Stimulated activated memory B cell treated with anti-CD40 and anti-IgM and Interleukin-4, amounts not matched to agents 10 μg/mL and 1 μg/mL and 100 μg/mL, for 72 hours (primary cell): ENCODE measurements at places on chromosomes 5 and 9.

DNA sequence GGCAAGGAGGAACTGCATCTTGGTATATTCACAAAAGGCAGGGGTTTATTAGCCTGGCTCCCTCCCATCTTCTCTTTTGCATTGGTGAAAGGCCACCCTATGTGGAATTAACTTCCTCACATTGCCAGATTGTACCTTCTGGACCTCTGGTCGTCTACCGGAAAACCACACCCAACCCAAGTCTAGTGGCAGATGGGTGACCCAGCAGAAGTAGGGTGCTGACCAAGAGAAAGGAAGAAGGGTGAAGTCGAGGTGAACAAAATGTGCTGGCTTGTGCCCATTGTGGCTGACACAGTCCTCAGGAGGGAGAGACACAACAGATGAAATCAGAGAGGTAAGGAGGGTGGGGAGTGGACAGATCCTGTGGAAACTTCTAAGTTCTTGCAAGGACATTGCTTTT lies 39.8 kb upstream of the DAP start:
- no peak for ATAC-seq
- no peaks in the 10 kb centered on the region for H3K36me3 ChIP-seq
- H3K4me1 ChIP-seq = no peaks in the 10 kb centered on the region
- peaks cover 32% of the 10 kb centered on the region for H3K27me3 ChIP-seq
- no peak overlapping the region for H3K4me3 ChIP-seq
- no peak overlapping the region for H3K27ac ChIP-seq

DNA sequence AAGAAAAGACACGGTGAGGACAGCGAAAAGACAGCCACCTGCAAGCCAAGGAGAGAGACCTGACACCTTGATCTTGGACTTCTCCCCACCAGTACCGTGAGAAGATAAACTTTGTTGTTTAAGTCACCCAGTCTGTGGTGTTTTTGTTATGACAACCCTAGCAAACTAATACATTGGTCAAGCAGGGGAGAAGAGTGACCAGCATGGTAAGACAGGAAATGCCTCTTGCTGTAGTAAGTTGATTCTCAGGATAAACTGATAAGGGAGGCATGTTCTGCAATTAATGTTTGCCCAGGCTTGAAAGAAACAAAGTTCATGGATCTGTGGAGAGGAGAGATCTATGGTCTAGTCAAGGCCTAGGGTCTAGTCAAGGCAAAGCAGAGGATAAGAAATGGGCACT lies 801.2 kb downstream of the MAT2B start:
- H3K4me3 ChIP-seq = no peak overlapping the region
- no peaks in the 10 kb centered on the region for H3K27me3 ChIP-seq
- no peak for ATAC-seq
- H3K27ac ChIP-seq = no peak overlapping the region

DNA sequence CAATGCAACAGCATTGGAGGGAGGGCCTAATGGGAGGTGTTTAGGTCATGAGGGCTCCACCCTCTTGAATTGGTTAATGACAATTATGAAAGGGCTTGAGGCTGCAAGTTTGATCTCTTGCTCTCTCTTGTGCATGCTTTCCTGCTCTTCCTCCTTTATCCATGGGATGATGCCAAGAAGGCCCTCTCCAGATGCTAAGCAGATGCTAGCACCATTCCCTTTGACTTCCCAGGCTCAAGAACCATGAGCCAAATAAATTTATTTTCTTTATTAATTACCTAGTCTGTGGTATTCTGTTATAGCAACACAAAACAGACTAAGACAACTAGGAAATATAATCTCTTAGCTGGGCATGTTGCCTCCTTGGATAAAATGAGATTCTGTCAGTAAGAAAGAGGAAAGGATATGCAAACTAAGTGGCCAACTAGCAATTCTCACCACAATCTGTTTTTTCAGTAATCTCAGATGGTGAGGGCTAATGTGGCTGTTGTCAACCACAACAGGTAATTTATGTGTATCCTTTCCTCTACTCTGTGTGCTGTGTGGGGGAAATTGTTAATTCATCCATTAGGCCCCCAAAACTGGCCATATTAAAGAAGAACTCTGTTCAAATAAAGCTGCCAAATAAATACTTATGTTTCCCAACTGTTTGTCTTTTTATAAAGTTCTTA lies 269.1 kb upstream of the CD180 start:
- H3K27me3 ChIP-seq = no peaks in the 10 kb centered on the region
- no peak overlapping the region for H3K27ac ChIP-seq
- H3K4me1 ChIP-seq = no peaks in the 10 kb centered on the region
- H3K4me3 ChIP-seq = no peak overlapping the region
- H3K36me3 ChIP-seq = no peaks in the 10 kb centered on the region
- no peak for ATAC-seq

DNA sequence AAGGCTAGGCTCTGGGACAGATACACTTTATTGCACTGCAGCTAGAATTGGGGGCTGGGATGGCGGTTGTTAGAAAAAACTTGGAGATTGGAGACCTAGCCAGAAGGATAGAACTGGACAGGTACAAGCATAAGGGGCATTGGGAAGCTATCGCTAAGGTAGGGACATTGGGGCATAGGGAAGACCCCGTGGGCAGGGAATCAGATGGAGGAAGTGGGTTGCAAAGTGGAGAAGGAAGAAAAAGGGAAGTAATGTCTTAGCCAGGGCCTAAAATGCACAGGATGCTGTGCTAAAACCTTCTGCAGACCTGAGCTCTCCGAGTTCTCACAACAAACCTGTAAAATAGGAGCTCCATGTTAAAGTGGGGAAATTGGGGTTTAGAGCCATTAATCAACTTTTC lies 178.2 kb downstream of the ZDHHC21 start:
- no peaks in the 10 kb centered on the region for H3K36me3 ChIP-seq
- ATAC-seq = no peak
- H3K27me3 ChIP-seq = no peaks in the 10 kb centered on the region

- no peaks in the 10 kb centered on the region for H3K27me3 ChIP-seq
- H3K27ac ChIP-seq = no peak overlapping the region
- peaks cover 27% of the 10 kb centered on the region for H3K4me1 ChIP-seq
- H3K4me3 ChIP-seq = no peak overlapping the region
Measured at GRCh38 chr9:96483733-96484390, 33.9 kb downstream of the HABP4 start.

DNA sequence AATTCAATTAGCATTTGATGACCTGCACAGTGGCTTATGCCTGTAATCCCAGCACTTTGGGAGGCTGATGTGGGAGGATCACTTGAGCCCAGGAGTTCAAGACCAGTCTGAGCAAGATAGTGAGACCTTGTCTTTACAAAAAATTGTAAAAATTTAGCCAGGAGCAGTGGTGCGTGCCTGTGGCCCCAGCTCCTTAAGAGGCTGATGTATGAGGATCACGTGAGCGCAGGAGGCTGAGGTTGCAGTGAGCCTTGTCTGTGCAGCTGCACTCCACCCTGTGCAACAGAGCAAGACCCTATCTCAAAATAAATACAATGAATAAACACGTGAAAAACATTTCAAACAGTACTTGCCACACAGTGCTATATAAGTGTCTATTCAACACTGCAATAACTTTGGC lies 4.2 kb downstream of the ABCA1 start:
- H3K36me3 ChIP-seq = no peaks in the 10 kb centered on the region
- H3K4me1 ChIP-seq = peaks cover 66% of the 10 kb centered on the region
- ATAC-seq = peak; percentile 86
- H3K27me3 ChIP-seq = no peaks in the 10 kb centered on the region

DNA sequence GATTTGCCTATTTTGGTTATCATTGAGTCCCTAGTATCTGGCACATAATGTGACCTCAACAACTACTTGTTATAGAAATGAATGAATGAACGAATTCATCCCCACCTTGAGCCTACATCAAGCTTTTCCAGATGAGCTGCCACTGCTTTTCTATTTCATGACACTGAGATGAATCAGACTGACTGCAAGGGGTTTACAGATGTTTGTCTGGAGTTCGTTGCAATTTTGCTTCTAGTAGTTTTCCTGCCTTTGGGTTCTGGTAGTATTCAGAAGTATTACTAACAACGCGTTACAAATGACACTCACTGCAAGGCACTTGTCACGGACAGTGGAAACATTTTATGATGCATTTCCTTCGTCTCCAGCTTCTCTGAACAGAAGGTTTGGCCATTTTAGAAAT lies 222.3 kb downstream of the CD180 start:
- H3K27me3 ChIP-seq = no peaks in the 10 kb centered on the region
- no peak overlapping the region for H3K27ac ChIP-seq
- no peaks in the 10 kb centered on the region for H3K4me1 ChIP-seq
- H3K36me3 ChIP-seq = no peaks in the 10 kb centered on the region

DNA sequence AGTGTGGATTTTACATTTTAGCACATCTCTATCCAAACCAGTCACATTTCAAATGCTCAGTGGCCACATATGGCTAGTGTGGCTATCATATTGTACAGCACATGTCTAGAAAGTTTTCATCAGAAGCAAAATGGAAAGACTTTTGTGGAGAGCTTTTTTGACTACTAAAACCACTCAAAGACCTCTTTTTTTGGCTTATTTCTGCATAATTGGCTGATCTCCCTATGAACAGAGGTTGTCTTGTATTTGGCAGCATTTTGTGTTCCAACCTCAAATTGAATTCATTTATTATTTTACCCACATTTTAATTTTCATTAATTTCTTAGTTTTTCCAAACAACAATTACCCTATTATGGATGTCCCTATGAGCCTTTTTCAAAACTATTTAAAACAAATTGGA lies 395.7 kb downstream of the TLE1 start:
- H3K4me3 ChIP-seq = no peak overlapping the region
- no peaks in the 10 kb centered on the region for H3K4me1 ChIP-seq
- H3K27ac ChIP-seq = no peak overlapping the region
- peaks cover 25% of the 10 kb centered on the region for H3K27me3 ChIP-seq
- ATAC-seq = no peak

- peaks cover 6% of the 10 kb centered on the region for H3K4me1 ChIP-seq
- H3K36me3 ChIP-seq = no peaks in the 10 kb centered on the region
- H3K27ac ChIP-seq = no peak overlapping the region
- no peak overlapping the region for H3K4me3 ChIP-seq
- no peak for ATAC-seq
- no peaks in the 10 kb centered on the region for H3K27me3 ChIP-seq
Measured at GRCh38 chr9:70475211-70475610, 60.8 kb upstream of the KLF9 start.

DNA sequence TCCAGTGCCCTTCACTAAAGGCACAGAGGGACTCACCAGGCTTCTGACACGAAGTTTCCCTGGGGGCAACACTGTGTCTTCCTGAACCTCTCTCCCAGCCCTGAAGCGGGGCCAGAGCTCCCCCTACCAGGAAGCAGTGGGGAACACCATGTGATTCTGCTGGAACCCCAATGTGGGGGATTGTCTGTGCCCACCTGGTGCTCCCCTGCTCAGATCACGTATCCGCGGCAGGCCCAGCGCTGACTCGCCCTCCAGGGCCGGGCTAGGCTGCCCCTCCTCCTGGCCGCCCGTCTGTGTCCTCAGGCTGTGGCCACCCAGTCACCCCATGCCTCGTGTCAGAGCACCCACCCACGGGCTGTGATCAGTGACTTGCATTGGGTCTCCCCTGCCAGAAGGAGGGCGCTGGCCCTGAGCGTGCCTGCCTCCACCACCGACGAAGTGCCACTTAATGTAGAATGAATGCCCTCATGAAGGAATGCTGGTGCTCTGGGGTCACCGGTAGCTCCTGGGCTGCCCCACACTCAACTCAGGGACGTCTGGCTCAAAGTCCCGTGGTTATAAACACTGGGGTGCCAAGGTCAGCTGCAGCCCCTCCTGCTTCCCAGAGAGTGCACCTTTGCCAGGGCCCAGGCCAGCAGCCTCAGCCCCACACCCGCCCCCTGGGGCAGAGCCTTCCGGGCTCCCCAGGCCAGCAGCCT lies 22.1 kb downstream of the SARDH start:
- H3K4me3 ChIP-seq = no peak overlapping the region
- H3K36me3 ChIP-seq = no peaks in the 10 kb centered on the region
- peaks cover 90% of the 10 kb centered on the region for H3K27me3 ChIP-seq
- no peak for ATAC-seq
- no peak overlapping the region for H3K27ac ChIP-seq

- H3K36me3 ChIP-seq = no peaks in the 10 kb centered on the region
- ATAC-seq = no peak
- H3K27ac ChIP-seq = no peak overlapping the region
- no peak overlapping the region for H3K4me3 ChIP-seq
- no peaks in the 10 kb centered on the region for H3K27me3 ChIP-seq
Measured at GRCh38 chr5:27494887-27495286, 456.5 kb upstream of the CDH9 start.

DNA sequence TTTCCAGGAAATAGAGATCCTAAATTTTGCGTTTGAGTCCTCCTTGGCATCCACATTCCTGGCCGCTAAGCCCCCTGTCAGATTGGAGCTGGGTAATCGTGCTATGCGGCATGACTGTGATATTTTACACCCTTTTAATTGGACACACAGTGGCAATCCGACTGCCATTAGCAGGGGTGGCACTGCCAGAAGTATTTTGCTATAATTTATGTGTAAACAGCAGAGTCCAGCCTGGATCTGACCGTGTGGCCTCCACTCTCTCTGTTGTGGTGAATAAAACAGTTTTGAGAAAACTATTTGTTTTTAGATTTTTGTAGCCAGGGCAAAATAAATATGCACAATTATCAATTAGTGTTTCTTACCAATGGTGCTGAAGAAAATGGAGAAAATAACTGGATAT lies 281.0 kb upstream of the IRX2 start:
- no peak overlapping the region for H3K4me3 ChIP-seq
- no peaks in the 10 kb centered on the region for H3K27me3 ChIP-seq
- no peak overlapping the region for H3K27ac ChIP-seq
- no peaks in the 10 kb centered on the region for H3K4me1 ChIP-seq
- ATAC-seq = no peak

GRCh38 chr5:125700380-125700861 lies 722.8 kb upstream of the GRAMD2B start:
- H3K4me3 ChIP-seq = no peak overlapping the region
- no peak overlapping the region for H3K27ac ChIP-seq
- H3K4me1 ChIP-seq = no peaks in the 10 kb centered on the region

GRCh38 chr9:128027705-128028104 lies 39.4 kb downstream of the NAIF1 start:
- H3K27ac ChIP-seq = peak overlapping the region; percentile 93
- H3K4me3 ChIP-seq = no peak overlapping the region
- no peaks in the 10 kb centered on the region for H3K36me3 ChIP-seq

DNA sequence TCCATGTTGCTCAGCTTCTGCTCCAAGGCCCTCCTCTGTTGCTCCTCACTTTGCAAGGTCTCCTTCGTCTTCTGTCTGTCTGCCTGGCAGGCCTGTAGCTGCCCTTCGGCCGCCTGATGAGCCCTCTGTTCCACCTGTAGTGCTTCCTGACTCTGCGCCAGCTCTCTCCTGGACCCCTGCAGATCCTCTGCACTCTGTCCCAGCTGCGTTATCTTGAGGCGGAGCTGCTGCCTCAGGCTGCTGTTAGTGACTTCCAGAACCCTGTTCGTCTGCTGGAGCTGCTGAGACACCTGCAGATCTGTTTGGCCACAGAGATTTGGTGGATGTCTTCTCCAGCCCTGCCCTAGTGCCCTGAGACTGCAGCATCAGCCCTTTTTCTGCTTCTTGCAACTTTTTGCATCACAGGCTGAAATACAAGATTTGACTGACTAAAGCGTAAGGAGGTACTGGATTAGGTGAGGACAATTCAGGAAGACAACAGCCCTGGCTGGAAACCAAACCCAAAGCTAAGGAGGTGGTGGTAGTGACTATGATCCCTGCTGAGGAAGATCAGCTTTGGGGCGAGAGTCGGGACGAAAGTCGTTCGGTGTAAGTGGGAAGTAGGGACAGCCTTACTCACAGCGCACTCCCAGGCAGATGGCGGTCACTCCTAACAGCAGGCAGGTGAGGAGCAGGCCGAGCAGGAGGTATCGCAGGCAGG lies 2.1 kb downstream of the CD72 start:
- peaks cover 37% of the 10 kb centered on the region for H3K36me3 ChIP-seq
- no peaks in the 10 kb centered on the region for H3K27me3 ChIP-seq
- no peak for ATAC-seq
- H3K4me3 ChIP-seq = peak overlapping the region; percentile 80
- peak overlapping the region; percentile 95 for H3K27ac ChIP-seq

- peaks cover 74% of the 10 kb centered on the region for H3K36me3 ChIP-seq
- H3K4me1 ChIP-seq = peaks cover 23% of the 10 kb centered on the region
- H3K4me3 ChIP-seq = peak overlapping the region; percentile 4
- ATAC-seq = no peak
- peak overlapping the region; percentile 79 for H3K27ac ChIP-seq
Measured at GRCh38 chr5:14415698-14416074, 165.9 kb upstream of the OTULINL start.
